ENCODE measurements at places on chromosomes 6 and 20. TPM values are rescaled to one million over a fixed set of nuclear protein-coding genes. Genes with fewer than 3 reads are reported as not detected.

GRCh38 chr6:132388291-132388690, 13.0 kb downstream of the MOXD1 start:
- no peak for DNase-seq

DNA sequence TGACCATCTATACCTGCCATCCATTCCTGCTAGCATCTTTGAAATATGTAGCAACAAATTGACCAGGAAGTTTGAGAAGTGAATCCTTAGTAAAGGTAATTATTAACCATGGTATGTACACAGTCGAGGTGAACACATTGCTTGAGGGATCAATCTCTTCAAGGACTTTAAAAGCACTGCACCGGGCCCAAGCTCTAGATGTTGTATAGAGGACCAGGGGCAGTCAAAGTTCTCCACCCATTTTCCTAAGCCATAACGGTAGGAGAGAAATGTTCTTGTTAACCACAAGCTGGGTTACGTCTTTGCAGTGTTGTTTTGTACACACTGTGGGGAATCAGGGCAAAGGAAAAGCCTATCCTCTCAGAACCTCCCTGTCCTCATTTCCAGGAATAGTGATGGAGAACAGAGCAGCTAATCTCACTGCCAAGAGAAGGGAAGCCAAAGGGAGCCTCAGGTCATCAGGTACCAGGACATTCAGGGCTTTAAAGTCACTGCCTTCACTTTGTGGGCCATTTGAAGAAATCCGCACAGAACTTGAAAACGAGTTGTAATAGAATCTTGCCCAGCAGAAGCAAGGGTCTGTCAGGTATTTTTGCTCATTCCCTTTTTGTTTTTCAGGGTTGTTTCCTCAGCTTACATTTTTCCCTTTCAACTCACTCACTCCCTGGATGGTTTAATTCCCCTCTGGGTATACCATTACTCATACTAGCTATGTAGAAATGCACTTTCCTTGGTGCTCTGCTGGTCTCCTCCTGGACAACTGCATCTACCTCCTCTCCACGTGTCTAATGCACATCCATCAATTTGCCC, 5.3 kb upstream of the PM20D2 start:
- no peak for DNase-seq

GRCh38 chr6:166861961-166862286, 94.4 kb downstream of the RNASET2 start:
- no peak for DNase-seq

- DNase-seq = no peak
These were observed 39.0 kb downstream of the TPD52L1 start for GRCh38 chr6:125192610-125192930.

Gene GTSF1L
- total RNA-seq = not detected

DNA sequence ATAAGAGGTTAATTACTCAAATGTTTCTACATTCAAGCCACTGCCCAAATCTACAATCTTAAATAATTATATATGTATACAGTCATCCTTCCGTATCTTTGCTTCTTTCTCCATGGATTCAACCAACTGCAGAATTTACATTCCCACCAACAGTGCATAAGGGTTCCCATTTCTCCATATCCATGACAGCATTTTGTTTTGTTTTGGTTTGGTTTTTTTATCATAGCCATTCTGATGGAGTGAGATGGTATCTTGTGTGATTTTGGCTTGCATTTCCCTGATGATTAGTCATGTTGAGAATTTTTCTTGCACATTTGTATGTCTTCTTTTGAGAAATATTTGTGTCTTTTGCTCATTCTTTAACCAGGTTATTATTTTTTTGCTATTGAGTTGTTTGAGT, 198.5 kb downstream of the C6orf118 start:
- no peak for DNase-seq

DNA sequence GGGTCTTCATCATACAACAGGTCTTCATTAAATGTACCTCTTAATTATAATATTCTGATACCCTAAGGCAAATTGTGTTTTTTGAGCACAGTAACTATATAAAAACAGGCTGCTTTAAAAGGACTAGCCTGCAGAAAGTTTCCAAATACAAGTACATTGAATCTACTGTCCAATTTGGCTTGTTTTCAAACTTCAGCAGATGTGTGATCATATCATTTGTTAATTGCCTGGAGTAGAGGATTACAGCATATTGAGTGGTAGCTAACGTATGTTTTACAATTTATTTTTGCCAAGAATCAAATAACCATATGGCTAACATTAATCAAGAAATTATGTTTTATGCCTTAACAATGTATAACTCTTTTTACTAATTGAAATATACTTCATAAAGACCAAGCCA, 12.6 kb downstream of the TINAG start:
- DNase-seq = no peak

GRCh38 chr6:78670802-78671201, 196.5 kb upstream of the IRAK1BP1 start:
- no peak for DNase-seq

GRCh38 chr6:90382760-90383159, 86.1 kb upstream of the BACH2 start:
- DNase-seq = no peak

GRCh38 chr6:13522656-13523055, 35.3 kb upstream of the GFOD1 start:
- no peak for DNase-seq

- no peak for DNase-seq
These were observed 643.8 kb downstream of the DHX35 start for GRCh38 chr20:39605908-39606307.

DNA sequence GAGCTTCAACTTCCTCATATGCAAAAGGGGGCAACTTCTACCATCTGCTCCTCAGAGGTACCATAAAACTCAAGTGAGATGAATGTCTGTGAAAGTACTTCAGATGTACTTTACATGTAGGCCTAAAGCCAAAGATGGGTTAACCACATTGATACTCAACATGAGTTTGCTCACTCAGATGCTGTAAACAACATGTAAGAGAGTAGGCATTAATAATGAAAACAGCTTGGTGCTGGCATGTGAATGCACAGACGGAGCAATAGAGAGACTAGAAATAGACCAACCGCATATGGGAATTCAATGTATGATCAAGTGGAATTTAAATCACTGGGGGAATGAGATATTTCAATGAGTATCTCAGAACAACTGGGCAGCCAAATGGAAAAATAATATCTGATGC, 143.8 kb upstream of the CDYL start:
- no peak for DNase-seq

GRCh38 chr6:40599555-40599954, 12.4 kb upstream of the LRFN2 start:
- no peak for DNase-seq

Gene OR2H2
- not detected for total RNA-seq

Gene SLC17A3
- not detected for total RNA-seq

DNA sequence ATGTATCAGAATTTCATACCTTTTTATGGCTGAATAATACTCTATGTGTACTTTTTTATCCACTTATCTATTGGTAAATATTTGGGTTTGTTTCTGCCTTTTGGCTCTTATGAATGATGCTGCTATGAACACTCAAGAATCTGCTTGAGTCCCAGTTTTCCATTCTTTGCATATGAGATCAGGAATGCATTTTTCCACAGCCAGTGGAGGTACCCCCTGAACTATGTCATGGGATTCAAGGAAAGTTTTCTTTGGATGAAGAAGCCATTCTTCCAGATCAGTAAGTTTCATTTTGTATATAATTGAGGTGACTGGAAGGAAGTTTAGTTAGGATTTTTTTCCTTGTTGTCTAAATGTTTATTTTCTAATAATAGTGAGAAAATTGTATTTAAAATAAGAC, 40.9 kb downstream of the NKX2-4 start:
- DNase-seq = no peak

DNA sequence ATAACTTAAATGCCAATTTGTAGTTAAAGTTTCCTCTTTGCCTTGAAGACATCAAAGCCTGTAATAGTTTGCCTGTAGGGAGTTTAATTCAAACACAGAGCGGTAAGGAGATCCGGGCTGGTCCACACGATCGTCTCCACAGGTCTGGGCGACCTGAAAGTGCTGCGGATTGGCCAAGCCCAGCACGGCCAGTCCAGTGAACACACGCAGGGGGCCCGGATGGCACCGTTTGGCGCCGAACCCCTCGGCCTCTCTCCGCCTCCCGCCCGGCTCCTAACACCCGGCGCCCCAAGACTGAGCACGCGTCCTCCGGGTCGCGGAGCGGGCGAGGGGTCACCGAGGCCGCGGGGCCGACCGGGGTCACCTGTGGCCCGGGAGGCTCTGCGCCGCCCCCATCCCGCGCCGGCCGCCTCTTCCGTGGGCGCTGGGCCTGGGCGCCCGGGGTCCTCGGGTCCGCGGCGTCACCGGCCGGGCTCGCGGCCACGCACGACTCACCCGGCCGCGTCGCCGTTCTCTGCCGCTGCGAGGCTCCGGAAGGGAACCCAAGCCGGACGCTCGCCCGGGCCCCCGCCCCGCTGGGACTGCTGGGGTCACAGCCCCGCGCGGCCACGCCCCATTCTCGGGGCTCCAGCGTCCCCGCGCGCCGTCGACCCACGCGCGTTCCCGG, 481 bp downstream of the SERPINB6 start:
- DNase-seq = no peak

DNA sequence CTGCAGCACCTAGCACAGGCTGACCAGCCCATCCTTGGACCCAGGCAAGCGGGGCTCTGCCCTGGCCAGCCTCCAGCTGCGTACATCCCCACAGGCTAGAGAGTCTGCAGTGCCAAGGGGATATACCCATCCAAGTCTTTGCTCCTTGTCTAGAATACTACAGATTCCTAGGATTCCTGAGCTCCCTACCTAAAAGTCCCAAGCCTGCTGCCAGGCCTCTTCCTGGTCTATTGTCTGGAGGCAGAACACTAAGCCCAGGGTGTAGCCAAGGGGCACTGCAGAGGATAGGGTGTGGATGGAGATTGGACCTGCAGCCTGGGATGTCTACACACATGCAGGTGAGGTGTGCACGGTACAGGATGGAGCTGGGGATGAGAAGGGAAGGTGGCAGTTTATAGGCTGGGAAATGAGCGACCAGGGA, 90.0 kb upstream of the SIRPA start:
- no peak for DNase-seq

GRCh38 chr6:151067684-151068596, 171.8 kb upstream of the AKAP12 start:
- DNase-seq = no peak

- peak; percentile 73 for DNase-seq
These were observed 15.4 kb downstream of the EZR start for GRCh38 chr6:158803733-158804143.

DNA sequence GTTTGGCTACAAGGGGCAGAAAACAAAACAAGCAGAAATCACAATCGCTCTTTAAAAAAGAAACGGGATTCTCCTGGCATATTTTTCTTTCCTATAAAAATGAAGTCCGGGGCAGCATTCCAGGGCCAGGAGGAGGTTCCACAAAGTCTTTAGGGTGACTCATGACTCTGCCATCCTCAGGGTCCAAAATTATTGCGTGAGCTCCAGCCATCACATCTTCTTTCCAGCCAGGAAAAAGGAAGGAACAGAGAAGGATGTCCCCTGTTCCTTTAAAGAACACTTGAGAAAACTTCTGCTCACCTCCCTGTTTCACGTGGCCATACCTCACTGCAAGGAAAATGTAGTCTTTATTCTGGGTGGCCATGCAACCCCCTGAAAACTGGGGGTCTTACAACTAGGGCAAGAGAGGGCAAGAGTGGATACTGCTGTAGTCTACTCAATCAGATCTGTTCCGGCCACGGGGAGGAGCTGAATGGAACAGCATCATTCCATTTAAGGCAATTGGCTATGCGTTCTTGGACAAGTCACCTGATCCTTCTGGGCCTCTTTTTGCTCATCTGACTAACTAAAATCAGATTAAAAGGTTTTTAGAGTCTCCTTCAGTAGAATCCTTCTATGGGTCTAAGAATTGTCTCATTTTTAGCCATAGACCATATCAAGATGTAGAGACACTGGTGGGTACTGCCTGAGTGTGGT, 49.4 kb downstream of the CTCFL start:
- DNase-seq = peak; percentile 82

GRCh38 chr6:155493026-155493693, 37.5 kb upstream of the NOX3 start:
- no peak for DNase-seq

Gene OXT
- total RNA-seq = not detected

- peak; percentile 76 for DNase-seq
These were observed 17.0 kb upstream of the ZNF318 start for GRCh38 chr6:43386492-43386891.

DNA sequence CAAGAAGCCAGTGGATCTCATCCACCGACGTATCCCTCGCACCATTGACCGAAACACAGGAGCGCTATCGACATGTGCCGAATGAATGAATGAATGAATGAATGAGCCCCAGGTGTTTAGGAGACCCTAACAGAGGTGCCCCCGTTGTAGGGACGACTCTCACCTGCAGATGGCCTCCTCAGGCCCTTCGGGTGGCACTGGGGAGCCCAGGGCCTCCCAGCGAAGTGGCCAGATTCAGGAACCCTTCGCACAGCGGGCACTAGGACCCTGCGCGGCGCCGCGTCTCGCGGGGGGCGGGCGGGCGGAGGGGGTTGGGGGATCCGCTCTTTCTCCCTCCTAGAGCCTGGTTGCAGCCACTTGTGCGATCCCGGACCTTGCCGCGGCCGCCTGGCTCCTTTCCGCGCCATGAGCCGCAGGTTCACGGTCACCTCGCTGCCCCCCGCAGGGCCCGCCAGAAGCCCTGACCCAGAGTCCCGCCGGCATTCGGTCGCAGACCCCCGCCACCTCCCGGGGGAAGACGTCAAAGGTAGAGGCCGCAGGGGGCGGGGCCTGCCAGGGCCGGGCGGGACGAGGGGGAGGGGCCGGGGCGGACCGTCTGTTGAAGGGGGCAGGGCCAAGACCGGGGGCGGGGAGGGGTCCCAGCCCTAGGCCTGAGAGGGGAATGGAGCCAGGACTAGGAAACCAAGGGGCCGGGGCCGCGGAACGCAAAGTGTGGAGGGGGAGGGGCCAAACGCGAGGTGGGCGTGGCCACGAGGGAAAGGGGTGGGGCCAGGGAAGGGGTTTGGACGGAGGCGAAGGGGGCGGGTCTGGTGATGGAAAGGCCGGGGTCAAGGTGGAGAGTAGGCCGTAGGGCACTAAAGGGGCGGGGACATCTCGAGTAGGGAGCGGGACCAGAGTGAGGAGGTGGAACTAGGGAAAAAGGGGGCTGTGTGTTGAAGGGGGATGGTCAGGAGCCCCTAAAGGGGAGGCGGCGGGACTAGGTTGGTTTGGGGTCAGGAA, 7.4 kb upstream of the SLC12A5 start:
- DNase-seq = peak; percentile 83

Gene VWA7
- 0.34 TPM for total RNA-seq

DNA sequence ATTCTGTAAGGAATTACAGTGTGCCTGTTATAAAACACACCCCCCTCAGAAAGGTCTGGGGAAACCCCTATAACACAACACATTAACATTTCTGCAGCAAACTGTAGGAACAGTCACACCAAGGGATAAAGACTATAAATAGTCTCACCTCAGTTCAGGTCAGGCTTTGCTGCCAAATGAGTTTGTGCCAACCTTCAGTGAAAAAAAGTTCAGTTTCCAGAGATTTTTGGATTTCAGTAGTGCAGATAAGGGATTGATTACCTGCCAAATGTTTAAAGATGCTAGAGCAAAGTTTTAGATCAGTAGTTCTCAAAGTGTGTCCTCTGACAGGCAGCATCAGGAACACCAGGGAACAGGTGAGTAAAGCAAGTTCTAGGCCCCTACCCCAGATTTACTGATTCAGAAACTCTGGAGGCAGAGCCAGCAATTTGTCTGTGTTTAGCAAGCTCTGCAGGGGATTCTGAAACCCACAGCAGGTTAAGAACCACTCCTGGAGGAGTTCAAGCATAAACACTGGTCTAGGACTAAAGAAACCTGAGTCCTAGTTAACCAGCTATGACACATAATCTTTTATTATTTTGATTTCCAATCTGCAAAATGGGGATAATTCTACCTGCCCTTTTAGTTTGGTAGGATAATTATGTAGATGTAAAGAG, 111.0 kb downstream of the RCAN2 start:
- DNase-seq = peak; percentile 46

- DNase-seq = no peak
These were observed 25.7 kb downstream of the PMEPA1 start for GRCh38 chr20:57683881-57684807.

Gene FNDC11
- 1.6 TPM for total RNA-seq
